Activated T-helper 2 cell treated with anti-CD3 and anti-CD28 coated beads, Interferon-gamma antibody, Interleukin-2, Interleukin-4, amounts not matched to agents 10 μg/mL and 5 μg/mL and 100 μg/mL, durations not matched to agents 14 hours and 24 hours and 36 hours (primary cell): ENCODE measurements at places on chromosomes 13 and 19. TPM values are rescaled to one million over a fixed set of nuclear protein-coding genes. Genes with fewer than 3 reads are reported as not detected.

The GIPC3 gene
- 0.16 and 0.32 TPM in 2 replicates for total RNA-seq

The ZSCAN22 gene
- 4.6 and 4.9 TPM in 2 replicates for total RNA-seq

DNA sequence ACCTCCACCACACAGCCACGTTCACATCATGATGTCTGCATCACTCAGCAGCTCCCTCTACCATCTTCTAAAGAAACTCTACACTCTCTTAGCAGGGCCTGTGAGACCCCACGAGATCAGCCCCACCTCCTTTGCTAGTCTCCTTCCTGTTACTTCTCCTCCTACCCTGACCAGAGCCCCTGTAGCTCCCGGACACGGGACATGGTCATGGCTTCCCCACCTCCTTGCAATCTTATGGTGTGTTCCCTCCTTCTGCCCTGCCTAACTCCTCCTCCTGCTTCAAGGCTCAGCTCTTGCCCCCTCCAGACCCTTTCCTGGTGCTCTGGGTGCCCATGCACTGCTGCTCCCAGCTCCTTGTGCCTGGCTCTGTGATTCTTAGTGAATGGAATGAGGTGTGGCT, 8.1 kb upstream of the MRPS31 start:
- no peaks in the 10 kb centered on the region for H3K27me3 ChIP-seq
- no peaks in the 10 kb centered on the region for H3K36me3 ChIP-seq
- no peak for DNase-seq
- no peak overlapping the region for H3K27ac ChIP-seq
- peaks cover 33% of the 10 kb centered on the region for H3K4me1 ChIP-seq
- H3K4me3 ChIP-seq = no peak overlapping the region

The IZUMO2 gene
- total RNA-seq = not detected in 2 replicates

DNA sequence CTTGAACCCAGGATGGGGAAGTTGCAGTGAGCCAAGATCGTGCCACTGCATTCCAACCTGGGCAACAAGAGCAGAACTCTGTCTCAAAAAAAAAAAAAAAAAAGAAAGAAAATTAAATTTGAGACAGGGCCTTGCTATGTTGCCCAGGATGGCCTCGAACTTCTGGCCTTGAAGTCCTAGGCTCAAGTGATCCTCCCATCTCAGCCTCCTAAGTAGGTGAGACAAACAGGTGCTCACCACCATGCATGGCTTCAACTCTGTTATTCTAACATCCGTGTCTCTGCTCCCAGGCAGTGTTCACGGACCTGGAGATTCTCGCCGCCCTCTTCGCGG, 40.3 kb downstream of the PDE4A start:
- no peaks in the 10 kb centered on the region for H3K27me3 ChIP-seq
- H3K4me3 ChIP-seq = no peak overlapping the region
- H3K4me1 ChIP-seq = peaks cover 5% of the 10 kb centered on the region
- no peak overlapping the region for H3K27ac ChIP-seq
- peaks cover 53% of the 10 kb centered on the region for H3K36me3 ChIP-seq

DNA sequence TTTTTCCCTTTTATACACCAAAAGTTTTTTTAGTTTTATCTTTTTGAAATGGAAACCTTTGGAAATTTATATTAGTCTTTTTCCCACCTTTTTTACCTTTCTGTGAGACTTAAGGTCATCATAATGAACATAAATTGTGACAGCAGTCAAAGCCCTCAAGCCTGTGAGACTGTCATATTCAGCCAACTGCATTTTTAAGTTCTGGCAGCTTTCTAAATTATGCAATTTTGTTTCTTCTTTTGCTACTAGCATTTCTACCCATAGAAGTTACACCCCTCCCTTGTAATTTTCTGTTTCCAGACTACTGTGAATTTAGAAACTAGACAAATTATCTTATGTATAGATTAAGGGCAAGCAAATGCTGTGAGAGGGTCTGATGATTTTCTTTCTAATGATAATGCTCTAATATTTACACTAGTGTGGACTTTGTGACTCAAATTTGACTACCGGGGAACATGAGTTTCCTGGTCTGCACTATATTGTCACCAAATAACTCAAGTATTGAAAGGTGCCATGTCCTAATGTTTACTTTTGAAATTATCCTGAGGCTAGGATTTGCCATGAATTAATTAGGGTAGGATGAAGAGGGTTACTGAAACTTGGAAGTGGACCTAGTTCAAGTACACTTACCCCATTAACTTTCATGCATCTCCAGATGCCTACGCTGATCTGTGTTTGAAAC, 43.7 kb downstream of the FRY start:
- H3K27me3 ChIP-seq = peaks cover 1% of the 10 kb centered on the region
- H3K4me1 ChIP-seq = peaks cover 3% of the 10 kb centered on the region
- H3K36me3 ChIP-seq = peaks cover 8% of the 10 kb centered on the region
- no peak overlapping the region for H3K4me3 ChIP-seq
- no peak overlapping the region for H3K27ac ChIP-seq
- DNase-seq = no peak

The RINL gene
- 70.2 and 73.4 TPM in 2 replicates for total RNA-seq

The SLC25A30 gene
- total RNA-seq = 12.2 and 13.6 TPM in 2 replicates

The C1QTNF9B gene
- not detected in 2 replicates for total RNA-seq

DNA sequence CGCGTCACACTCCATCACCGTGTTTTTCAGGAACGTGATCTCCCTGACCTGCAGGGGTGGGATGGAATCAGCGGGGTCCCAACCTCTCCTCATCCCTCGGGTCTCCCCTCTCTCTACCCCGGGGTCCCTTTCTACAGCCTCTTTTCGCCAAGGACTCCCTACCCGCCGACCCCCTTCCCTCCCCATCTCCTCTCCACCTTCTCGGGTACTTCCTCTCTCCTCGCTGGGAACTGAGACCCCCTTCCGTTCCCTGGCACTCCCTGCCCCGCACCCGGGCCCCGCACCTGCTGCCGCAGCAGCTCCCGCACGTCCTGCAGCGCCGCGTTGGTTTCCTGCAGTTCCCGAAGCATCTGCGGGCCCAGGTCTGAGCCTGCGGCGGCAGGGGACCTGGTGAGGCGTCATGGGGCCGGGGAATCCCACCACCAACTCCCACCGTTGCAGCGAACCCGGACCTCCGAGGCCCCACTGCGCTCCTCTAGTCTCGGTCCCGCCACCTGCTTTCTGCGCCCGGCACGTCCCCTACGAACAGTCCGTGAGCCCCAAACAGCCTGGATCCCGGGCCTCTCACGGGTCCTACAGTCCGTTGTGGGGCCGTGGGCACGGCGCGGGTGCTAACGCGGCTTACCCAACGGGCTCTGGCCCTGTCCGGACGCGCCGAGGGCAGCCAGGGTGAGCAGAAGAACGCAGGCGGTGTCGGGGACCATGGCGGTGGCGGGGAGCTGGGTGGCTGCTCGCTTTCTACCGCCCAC, at the start of gene COMP:
COMP (minus strand) TSS at position 740 of the 749 bp plus-strand sequence; CDS start at position 704, 36 bp downstream.
- DNase-seq = no peak
- no peaks in the 10 kb centered on the region for H3K36me3 ChIP-seq
- peak within 1 kb of the TSS; percentile 36 for H3K27ac ChIP-seq

- peak overlapping the region; percentile 88 for H3K4me3 ChIP-seq
- peaks cover 32% of the 10 kb centered on the region for H3K4me1 ChIP-seq
- DNase-seq = peak; percentile 47
- H3K36me3 ChIP-seq = peaks cover 94% of the 10 kb centered on the region
- H3K27me3 ChIP-seq = no peaks in the 10 kb centered on the region
These were observed 545 bp downstream of the RAD23A start for GRCh38 chr19:12946092-12946721.

- no peak for DNase-seq
- H3K27me3 ChIP-seq = peaks cover 64% of the 10 kb centered on the region
- peaks cover 19% of the 10 kb centered on the region for H3K4me1 ChIP-seq
- no peaks in the 10 kb centered on the region for H3K36me3 ChIP-seq
These were observed 5.1 kb upstream of the TSHZ3 start for GRCh38 chr19:31354316-31354715.

DNA sequence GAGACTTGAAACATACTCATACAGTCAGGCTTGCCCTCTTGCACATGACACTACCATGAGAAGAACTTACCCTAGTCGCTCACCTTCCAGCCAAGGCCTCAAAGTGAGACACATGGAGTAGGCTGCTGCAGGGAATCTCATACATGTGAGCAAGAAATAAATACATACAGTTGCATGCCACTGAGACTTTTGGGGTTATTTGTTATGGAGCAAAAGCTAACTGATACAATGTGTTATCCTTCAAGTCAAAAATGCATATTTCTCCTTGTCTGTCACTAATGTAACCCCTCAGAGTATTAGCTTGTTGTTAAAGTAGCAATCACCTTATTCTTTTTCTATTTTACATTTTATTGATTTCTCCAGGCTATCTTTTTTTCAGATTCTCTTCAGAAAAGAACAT, 58.1 kb downstream of the FOXO1 start:
- peaks cover 56% of the 10 kb centered on the region for H3K4me1 ChIP-seq
- peaks cover 39% of the 10 kb centered on the region for H3K36me3 ChIP-seq
- H3K4me3 ChIP-seq = no peak overlapping the region

DNA sequence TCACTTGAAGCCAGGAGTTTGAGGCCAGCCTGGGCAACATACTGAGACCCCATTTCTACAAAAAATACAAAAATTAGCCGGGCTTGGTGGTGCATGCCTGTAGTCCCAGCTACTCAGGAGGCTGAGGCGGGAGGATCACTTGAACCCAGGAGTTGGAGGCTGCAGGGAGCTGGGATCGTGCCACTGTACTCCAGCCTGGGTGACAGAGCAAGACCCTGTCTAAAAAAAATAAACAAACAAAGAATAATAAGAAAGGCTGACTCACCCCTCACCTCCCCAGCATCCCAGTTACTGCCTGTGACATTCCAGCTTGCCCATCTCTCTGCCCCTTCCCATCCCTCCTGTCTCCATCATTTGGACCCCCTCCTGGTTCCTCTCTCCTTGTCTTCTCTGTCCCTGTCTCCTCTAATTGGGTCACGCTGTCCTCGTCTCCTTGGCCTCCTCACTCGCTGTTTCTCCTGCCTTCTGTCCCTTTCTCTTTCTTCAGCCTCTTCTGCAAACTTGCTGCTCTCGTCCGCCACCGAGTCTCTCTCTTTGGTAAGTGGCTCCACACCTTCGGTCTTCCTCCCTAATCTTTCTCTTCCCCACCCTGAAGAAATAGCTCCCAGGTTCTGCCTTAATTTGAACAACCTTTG, 77.7 kb downstream of the RYR1 start:
- no peaks in the 10 kb centered on the region for H3K36me3 ChIP-seq
- no peak overlapping the region for H3K4me3 ChIP-seq
- H3K27me3 ChIP-seq = peaks cover 3% of the 10 kb centered on the region
- DNase-seq = no peak
- peaks cover 23% of the 10 kb centered on the region for H3K4me1 ChIP-seq
- no peak overlapping the region for H3K27ac ChIP-seq

- no peak overlapping the region for H3K4me3 ChIP-seq
- no peak for DNase-seq
These were observed 2.3 kb downstream of the CD209 start for GRCh38 chr19:7744871-7745650.

The ZNF728 gene
- total RNA-seq = not detected in 2 replicates

- peaks cover 79% of the 10 kb centered on the region for H3K27me3 ChIP-seq
- no peak overlapping the region for H3K4me3 ChIP-seq
- H3K27ac ChIP-seq = no peak overlapping the region
- DNase-seq = no peak
- peaks cover 3% of the 10 kb centered on the region for H3K36me3 ChIP-seq
These were observed 10.8 kb downstream of the SOX21 start for GRCh38 chr13:94701313-94702180.

The GPR18 gene
- total RNA-seq = 7.4 and 8.4 TPM in 2 replicates

GRCh38 chr13:110015253-110015652, 228.9 kb upstream of the IRS2 start:
- H3K36me3 ChIP-seq = no peaks in the 10 kb centered on the region
- H3K27ac ChIP-seq = no peak overlapping the region
- H3K4me3 ChIP-seq = no peak overlapping the region
- H3K4me1 ChIP-seq = no peaks in the 10 kb centered on the region

The STARD13 gene
- total RNA-seq = 1.5 and 2.0 TPM in 2 replicates

DNA sequence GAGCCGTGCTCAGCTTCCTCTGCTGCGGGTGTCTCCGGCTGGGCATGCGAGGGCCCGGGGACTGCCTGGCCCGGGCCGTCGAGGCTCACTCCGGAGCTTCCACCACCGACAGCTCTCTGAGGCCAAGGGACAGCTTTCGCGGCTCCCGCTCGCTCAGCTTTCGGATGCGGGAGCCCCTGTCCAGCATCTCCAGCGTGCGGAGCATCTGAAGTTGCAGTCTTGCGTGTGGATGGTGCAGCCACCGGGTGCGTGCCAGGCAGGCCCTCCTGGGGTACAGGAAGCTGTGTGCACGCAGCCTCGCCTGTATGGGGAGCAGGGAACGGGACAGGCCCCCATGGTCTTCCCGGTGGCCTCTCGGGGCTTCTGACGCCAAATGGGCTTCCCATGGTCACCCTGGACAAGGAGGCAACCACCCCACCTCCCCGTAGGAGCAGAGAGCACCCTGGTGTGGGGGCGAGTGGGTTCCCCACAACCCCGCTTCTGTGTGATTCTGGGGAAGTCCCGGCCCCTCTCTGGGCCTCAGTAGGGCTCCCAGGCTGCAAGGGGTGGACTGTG, 1.2 kb downstream of the S1PR4 start:
- peaks cover 30% of the 10 kb centered on the region for H3K4me1 ChIP-seq
- H3K4me3 ChIP-seq = peak overlapping the region; percentile 95
- H3K27ac ChIP-seq = peak overlapping the region; percentile 87
- no peaks in the 10 kb centered on the region for H3K27me3 ChIP-seq
- peaks cover 63% of the 10 kb centered on the region for H3K36me3 ChIP-seq
